Activated T-helper 17 cell treated with anti-CD3 and anti-CD28 coated beads, Interleukin-2, amount 50 U/mL, for 72 hours (primary cell): ENCODE measurements at places on chromosomes 7 and 10. TPM values are rescaled to one million over a fixed set of nuclear protein-coding genes. Genes with fewer than 3 reads are reported as not detected.

Gene KIFBP
- total RNA-seq, result 13.1 TPM

Gene TMEM26
- not detected for total RNA-seq

Gene PRKG1
- 0.42 TPM for total RNA-seq

Gene FOXI2
- total RNA-seq, result not detected

Gene PNPLA8
- 26.2 TPM for total RNA-seq

Gene TMEM184A
- total RNA-seq, result not detected

Gene NEUROG3
- 0.78 TPM for total RNA-seq

Gene RPEL1
- total RNA-seq, result not detected

Gene ASB10
- total RNA-seq, result not detected

Gene H2BK1
- total RNA-seq, result 1.2 TPM

Gene NOD1
- 11.4 TPM for total RNA-seq

Gene FAM180A
- not detected for total RNA-seq

Gene WNT16
- total RNA-seq, result not detected

Gene CH25H
- total RNA-seq, result not detected

Gene TRIM50
- not detected for total RNA-seq

Gene CHST3
- not detected for total RNA-seq

Gene PLAC9
- not detected for total RNA-seq

Gene OPN4
- total RNA-seq, result not detected

Gene NCF1
- 0.24 TPM for total RNA-seq

Gene RBM20
- total RNA-seq, result not detected

Gene CCL26
- total RNA-seq, result not detected

Gene CLDN4
- 0.26 TPM for total RNA-seq

Gene OGDHL
- 1.6 TPM for total RNA-seq

Gene PRSS2
- not detected for total RNA-seq

Gene SPAM1
- not detected for total RNA-seq

Gene CAMK1D
- 20.7 TPM for total RNA-seq
